ENCODE measurements at places on chromosomes 6 and 20.
A peak's percentile ranks its signal among the peaks of the same experiment; 100 is the strongest.

DNA sequence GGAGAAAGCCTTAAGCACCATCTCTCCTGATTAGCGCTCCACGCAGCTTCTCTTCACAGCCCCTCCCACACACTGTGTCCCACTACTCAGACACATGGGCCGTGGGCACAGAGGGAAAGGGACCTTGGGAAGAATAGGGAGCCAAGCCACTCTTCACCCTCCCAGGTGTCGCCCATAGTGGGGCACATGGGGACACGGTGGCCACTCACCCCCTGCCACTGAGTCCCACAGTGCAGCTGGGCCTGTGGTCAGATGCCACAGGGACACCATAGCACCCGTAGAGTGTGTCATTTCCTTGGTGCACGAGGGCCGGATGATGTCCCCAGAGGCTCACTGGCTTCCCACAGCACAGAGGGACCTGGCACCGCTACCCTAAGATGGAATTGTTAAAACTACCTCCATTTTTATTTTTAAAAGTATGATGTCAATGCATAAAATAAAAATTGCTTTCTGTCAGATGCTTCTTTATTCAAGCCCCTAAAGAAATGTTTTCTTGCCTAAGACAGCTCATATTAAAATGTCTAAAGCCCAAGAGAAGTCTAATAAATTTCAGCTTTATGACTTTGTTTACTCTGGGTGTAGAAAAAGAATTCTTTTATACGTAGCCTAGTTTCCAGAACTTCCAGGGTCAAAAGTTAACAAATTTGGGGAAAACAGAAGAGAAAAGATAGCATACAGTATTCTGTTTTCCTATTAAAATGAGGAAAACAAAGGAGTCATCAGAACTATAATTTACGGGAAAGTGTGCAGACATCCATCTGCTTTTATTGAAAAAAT lies 191.0 kb upstream of the SNX9 start:
- DNase-seq: no peak

DNA sequence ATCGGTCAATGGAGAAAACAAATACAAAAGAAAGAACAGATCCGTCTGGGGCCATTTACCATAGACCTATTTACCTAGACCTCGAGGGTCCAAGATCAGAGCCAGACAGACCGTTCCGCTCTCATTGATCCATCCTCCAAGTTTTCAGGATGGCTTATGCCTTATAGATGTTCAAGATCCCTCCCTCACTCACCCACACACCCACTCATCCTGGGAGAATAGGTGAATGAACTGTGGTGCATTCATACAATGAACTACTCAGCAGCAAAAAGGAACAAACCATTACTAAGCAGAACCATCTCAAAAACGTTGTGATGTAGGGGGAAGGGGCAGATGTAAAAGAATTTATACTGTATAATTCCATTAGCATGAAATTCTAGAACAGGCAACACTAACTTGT lies 125.1 kb upstream of the RREB1 start:
- no peak for DNase-seq

DNA sequence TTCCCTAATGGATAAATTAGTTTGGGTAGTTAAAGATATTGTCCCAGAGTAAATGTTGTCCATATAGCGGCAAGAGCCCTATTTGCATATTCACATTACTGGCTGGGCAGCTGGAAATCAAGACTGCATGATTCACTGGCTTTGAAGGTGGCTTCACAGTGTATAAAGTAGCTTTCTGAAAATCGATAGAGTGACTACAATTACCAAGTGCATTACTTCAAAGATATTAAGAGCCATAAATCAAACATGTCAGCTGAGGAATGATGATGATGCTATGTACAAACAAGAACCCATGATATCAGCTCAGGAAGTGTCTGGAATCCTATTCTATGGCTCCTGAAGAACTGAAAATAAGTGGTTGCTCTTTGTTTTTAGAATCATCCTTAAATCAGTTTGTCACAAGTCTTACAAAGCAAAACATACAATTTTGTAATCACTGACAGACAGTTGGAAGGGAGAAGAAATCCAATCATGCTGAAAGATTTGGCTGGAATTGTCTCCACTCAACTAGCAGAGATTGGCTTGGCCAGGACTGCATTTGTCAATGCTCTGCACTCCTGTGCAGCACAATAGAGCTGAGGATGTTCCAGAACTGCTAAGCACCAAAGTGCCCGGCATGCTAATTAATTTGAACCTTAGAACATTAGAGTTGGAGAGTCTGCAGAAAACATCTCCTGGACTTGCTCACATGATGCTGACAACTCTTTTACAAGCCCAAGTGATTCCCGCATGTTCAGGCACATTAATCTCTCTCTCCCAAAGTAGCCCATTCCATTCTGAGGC lies 77.9 kb upstream of the B3GAT2 start:
- DNase-seq: no peak

- peak; percentile 26 for DNase-seq
Measured at GRCh38 chr6:7992002-7992815, 72.0 kb downstream of the BLOC1S5 start.

DNA sequence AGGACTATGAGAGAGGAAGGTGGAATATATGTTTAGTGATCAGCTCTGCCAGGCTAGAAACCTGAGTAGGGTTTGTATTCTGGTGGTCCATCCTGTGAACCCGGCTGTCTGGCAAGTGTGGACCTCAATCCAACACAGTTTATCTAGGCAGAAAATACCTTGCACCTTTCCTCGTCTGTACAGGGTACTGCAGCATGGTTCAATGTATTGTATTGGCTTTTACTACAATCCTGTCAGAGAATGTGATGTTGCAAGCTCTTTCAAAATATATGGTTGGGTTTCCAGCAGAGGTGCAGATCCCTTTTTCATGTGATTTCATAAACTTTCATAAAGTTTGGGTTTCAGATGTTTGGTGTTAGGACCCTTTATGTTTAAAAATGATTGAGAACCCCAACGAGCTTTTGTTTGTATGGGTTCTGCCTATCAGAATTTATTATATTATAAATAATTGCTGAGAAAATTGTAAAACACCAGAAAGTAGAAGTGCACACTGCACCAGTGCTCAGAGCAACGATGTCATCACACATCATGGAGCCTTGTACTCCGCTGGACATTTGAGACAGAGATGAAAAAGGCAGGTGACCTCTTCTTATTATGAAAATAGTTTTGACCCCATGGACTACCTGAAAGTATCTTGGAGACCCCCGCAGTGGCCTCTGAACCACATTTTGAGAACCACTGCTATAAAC lies 106.6 kb downstream of the RTN4IP1 start:
- no peak for DNase-seq

GRCh38 chr6:53724501-53724900 lies 58.9 kb upstream of the KLHL31 start:
- DNase-seq: no peak

DNA sequence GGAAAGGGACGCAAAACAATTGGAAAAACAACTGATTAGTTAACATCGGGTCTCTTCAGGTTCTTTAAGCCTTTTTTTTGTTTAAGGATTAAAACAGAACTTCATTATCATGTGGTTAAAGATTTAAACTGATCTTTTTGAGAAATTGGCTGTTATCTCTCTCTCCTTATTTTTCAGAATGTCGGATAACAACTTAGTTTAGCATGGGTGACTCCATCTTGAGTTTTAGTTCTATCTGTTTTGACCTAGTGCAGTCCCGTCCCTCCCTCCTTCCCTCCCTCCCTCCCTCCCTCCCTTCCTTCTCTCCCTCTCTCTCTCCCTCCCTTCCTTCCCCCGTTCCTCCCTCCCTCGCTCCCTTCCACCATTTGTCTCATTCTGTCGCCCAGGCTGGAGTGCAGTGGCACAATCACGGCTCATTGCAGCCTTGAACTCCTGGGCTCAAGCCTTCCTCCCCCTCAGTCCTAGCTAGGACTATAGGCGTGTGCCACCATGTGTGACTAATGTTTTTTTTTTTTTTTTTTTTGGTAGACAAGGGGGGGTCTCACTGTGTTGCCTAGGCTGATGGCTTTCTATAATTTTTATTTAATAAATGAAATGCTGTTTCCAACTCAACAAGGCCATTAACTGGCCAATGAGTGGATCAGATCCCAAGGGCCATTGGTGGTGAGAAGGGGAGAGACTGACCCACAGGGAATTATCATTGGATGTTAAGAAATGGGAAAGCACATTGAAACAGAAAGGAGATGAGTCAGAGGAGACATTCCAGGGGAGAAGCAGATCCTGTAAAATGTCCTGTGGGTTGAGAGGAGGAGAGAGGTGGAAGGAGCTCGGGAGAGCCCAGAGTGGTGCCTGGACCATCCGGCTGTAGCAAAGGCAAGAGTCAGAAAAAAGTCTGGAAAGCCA lies 13.6 kb downstream of the BAK1 start:
- DNase-seq: no peak

GRCh38 chr20:1672728-1673127 lies 15.1 kb upstream of the SIRPG start:
- no peak for DNase-seq

DNA sequence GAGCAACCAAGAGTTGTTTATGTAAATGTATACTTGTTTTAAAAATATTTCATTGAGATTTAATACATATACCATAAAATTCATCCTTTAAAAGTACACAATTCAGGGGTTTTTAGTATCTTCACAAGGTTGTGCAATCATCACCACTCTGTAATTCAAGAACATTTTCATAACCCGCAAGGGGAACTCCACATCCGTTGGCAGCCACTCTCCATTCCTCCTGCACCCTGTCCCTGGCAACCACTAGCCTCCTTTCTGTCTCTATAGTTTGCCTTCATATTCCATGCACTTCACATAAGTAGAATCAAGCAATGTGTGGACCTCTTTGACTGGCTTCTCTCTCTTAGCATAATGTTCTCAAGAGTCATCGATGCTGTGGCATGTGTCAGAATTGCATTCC lies 104.2 kb upstream of the PDE10A start:
- DNase-seq: peak; percentile 3

DNA sequence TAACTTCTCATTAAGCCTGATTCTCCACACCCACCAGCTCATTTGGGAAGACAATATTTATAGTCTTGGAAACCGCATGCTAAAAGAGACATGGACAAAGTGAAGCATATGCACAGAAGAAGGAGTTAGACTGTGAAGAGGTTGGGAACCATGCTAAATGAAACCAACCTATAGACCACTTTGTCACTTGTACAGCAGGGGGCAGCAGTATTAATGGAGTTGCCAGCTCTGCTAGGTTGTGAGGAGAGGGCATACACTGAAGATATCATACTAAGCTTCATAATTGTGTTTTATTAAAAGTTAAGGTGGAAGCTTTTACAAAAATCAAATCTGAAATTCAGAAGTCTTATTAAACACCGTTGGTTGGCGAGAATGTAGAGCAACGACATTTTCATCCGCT lies 38.3 kb upstream of the HMGCLL1 start:
- DNase-seq: peak; percentile 9

GRCh38 chr6:112054555-112055190 lies 769 bp downstream of the CCN6 start:
- DNase-seq: no peak

DNA sequence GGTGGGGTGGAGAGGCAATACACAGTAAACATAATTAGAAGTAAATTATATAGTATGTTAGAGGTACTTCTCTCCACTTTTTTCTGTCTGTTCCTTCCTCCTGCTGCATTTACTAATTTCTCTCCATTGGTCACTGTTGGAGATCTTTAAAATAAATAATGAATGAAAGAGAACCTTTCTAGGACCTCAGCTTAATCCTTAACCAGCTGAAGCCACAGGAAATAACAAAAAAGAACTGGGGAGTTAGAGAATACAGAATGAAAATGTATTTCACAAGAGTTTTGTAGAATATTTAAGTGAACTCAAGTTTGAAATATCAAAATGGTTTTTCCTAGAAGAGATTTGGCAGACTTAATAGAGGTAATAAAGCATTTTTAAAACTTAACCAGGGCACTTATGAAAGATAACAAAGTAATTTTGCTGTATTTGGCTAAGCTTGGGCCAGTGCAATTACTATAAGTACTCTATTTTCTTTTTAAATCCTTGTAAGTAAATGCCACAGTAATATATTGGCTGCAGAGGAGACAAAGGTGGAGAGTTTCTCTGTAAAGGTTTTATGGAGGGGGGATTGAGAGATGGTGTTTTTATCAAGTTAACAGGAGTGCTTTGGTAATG lies 405.0 kb downstream of the CDKAL1 start:
- DNase-seq: no peak

GRCh38 chr6:136604328-136604825 lies 54.2 kb upstream of the MAP7 start:
- no peak for DNase-seq

DNA sequence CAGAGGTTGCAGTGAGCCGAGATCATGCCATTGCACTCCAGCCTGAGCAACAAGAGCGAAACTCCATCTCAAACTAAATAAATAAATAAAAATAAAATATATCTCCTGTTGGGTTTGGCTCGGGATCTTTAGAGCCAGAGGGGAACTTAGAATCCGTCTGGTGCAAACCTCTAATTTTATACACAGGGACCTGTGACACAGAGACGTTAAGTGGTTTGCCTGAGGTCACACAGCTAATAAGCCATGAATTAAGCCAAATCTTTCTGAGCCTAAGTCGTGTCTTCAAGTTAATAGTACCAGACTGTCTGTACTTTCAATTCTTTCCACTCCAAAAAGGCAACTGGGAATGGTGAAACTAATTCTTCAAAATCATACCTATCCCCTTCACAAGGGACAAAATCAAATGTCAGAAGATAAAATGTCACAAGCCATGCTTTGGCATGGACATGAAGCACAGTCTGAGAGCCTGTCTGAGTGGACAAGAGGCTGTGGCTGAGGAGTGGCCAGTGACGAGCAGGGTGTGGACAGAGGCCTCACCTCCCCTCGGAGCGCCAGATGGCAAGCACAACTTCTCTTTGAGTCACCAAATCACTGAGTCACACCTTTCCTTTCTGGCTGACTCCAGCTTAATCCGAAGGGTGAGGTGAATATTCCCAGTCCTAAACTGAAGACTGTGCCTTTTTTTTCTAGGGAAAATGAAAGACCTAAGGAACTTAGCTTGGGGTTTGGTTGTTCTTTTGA lies 177.4 kb downstream of the TFAP2A start:
- no peak for DNase-seq

GRCh38 chr6:159788753-159789376 lies 537 bp downstream of the TCP1 start:
- DNase-seq: peak; percentile 51

- DNase-seq: no peak
Measured at GRCh38 chr6:17291778-17292177, 10.6 kb downstream of the RBM24 start.

- DNase-seq: no peak
Measured at GRCh38 chr6:71446470-71446869, 157.9 kb downstream of the OGFRL1 start.

DNA sequence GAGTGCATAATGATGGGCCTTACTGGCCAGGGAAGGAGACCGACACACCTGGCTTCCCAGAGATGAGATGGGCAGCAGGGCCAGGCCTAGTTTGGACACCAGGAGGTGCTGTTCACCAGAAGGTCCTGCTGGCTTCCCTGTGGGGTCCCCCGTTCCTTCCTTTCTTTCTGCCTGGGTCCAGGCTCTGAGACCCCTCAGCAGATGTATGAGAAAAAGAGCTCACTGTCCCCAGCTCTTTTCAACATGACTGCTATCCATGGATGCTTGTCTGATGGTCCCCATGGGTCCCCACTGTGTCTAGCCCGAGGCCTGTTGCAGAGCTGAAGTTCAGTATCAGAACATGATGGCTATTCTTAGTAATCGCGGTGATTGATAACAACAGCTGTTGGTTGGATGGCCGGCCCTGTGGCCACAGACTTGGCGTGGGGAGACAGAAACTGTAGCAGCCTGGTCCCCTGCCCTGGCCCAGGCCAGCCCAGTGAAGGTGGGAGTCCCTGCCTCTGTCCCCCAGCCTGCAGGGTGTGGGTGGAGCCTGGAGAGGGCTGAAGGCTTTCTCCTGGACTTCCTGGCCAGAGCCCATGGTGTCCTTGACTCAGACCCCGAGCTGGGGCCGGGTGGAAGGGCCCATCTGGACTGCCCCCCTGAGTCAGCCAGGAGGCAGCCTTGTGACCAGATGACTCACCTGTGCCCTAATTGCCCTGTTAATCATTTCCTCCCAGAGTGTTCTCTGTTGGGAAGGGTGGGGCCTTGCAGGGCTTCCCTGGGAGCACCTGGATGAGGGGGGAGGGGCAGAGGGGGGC lies 9.9 kb upstream of the BAK1 start:
- peak; percentile 48 for DNase-seq

All from suppressor macrophage treated with lipopolysaccharide for 4 hours (primary cell).